GM12892 (cell line): ENCODE measurements at places on chromosomes 6 and 20.

- DNase-seq: no peak
Measured at GRCh38 chr20:51223183-51223720, 200.3 kb upstream of the KCNG1 start.

GRCh38 chr6:87705070-87705691 is 3.1 kb upstream of the AKIRIN2 start:
- DNase-seq: no peak

GRCh38 chr6:168582571-168582981 is 141.6 kb downstream of the SMOC2 start:
- no peak for DNase-seq

DNA sequence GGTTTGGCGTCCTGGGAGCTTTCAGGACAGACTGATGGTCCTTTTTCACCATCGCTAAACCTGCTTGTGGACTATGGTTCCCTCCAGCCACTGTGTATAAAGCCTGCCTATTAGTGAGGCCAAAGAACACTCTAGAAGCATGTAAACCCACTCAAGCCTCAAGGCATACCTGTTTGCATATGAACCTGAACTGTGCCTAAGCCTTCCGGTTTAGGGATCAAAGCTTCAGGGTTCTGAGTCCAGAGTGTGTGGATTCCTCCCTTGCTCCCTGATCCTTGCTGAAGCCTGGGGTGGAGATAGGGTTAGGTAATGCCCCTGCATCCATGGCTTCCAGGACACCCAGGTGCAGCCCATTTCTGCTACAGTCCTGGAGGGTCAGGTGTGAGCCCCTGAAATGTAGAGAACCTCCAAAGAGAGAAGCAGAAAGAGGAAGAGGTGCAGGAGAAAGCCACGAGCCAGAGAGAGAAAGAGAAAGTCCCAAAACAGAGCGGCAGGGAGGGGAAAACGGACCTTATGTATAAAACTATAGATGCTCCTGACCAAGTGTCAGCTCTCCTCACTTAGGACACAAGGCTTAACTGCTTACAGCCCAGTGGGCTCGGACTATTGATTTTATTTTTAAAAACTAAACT is 93.3 kb downstream of the SCML4 start:
- no peak for DNase-seq

DNA sequence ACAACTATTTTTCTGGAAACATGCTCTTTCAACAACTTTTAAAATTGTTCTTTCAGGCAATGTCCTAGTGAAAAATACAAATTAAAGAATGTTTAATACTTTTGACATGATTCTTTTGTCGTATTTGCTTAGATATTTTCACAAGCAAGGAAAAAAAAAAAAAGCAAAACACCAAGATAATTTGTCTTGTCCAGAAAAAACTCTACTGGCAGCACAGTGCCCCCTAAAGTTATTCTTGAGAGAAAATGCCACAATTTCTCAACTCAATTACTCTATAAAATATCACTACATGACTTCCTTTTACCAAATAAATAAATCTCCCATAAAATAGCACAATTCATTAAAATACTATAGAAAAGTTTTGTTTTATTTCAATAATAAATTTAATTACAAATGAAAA is 652.5 kb upstream of the EPHA7 start:
- DNase-seq: no peak

DNA sequence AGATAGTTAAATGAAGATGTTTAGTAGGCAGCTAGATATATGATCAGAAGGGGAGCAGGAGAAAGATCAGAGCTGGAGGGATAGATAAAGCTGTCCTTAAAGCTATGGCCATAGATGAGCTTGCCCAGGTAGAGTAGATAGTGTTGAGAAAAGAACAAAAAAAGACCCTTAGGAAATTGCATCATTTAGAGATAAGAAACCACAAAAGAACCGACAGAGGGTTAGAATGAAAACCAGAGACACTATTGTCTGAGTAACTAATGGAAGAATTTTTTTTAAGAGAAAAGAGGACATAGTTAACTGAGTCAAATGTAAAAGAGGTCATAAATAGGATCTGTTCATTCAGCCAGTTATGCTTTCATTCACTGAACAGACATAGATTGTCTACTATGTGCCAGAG is 101.8 kb downstream of the TNFAIP3 start:
- no peak for DNase-seq

DNA sequence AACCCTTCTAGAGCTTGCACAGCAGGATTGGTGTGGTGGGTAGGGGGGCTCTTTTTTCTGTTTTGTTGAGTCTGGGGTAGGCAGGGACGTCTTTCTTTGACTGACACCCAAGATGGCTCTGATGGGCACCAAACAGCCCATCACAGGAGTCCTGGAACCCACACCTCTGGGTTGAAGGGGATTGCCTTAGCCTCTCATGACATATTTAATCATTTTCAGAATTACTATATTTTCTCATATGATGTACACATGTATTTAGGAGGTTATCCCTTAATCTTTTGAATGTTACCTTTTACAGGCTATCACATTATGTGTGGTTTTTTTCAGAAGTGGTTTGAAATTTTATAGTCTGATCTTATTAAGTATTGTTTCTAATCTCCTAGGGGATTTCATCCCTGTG is 64.6 kb downstream of the RPP40 start:
- no peak for DNase-seq

DNA sequence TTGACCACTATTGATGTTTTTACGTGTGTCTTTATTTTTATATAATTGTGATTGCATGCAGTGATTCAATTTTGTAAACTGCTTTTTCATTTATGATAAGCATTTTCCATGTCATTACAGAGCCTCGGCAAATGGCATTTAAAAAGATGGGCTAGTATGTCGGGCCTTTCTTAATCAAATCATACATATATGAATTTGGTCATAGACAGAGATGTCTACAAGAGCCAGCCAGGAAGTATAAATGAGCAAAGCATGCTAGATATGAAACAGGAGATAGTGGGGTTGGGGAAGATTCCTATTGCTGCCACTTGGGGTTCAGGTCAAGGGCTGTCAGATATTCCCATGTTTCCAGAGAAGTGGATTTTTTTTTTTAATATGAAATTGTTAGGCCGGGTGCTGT is 20.0 kb downstream of the KIF3B start:
- no peak for DNase-seq

DNA sequence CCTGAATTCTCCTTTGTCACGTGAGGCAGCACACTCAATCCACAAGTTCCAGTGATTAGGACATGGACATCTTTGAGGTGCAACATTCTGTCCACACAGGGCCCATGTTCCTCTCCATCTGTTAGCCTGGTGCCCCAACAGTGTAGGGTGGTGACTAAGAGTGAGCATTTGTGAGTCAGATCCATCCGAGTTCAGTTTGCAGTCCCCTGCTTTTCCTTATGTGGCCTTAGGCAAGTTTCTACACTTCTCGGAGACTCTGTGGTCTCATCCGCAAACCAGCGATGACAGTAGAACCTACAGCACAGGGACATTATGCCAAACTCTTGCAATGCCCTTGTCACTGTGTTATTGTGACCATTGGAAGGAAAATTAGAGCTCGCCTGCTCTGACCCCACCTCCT is 178.7 kb upstream of the CDH4 start:
- DNase-seq: no peak

DNA sequence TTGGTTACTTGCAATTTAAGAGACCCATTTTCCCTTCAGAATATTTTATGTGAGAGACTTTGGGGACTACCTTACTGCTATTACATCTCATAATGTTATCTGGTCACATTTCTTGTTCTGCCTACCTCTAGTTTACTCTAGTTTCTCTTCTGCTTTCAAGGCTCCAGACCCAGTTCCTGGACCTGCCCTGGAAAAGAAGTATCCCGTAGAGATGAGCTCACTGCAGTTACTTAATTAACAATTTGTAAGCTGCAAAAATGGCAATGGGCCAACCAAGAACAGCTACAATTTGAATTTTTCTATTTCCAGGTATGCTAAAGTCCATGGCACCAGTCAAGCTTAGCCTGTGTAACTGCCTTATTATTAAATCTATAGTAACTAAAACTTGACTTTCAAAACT is 25.0 kb downstream of the TAB2 start:
- DNase-seq: no peak

DNA sequence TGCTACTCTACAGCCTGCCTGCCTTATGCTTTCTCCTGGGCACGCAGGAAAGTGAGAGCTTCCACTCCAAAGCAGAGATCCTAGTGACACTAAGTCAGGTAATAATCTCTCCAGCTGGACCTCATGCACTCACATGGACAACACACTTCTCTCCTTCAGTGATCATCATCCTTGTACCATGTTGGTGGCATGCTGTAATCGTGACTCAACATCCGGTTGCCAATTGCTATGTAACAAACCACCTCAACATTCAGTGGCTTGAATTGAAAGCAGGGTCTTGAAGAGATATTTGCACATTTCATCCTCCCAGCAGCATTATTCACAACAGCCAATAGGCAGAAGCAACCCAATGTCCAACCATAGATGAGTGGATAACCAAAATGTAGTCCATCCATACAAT is 40.3 kb upstream of the PPP1R3G start:
- no peak for DNase-seq

GRCh38 chr6:44020664-44021425 is 106.4 kb downstream of the MRPL14 start:
- DNase-seq: no peak

- no peak for DNase-seq
Measured at GRCh38 chr6:40986364-40986763, 52.7 kb downstream of the UNC5CL start.
